IPS DF 6.9 (cell line): ENCODE measurements at places on chromosomes 3 and 15.

GRCh38 chr3:62809369-62809768 is 65.8 kb downstream of the CADPS start:
- DNase-seq = no peak

- no peak for DNase-seq
Measured at GRCh38 chr15:68699124-68699880, 120.5 kb downstream of the CORO2B start.

DNA sequence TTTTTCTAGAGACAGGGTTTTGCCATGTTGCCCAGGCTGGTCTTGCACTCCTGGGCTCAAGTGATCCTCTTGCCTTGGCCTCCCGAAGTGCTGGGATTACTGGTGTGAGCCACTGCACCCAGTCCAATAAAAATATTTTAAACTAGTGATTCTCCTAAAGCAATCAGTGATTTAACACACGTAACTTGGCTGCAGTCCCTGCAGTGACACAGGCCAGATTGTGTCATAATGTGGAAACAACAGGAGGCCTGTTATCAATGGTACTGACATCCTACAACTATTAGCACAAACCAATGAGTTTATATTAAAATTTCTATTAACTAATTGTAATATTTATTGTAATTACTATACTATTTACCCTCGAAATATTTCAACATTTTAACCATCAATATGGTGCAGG is 1.6 kb upstream of the SEC61A1 start:
- no peak for DNase-seq

- no peak for DNase-seq
Measured at GRCh38 chr3:134311693-134312071, 61.0 kb upstream of the RYK start.

DNA sequence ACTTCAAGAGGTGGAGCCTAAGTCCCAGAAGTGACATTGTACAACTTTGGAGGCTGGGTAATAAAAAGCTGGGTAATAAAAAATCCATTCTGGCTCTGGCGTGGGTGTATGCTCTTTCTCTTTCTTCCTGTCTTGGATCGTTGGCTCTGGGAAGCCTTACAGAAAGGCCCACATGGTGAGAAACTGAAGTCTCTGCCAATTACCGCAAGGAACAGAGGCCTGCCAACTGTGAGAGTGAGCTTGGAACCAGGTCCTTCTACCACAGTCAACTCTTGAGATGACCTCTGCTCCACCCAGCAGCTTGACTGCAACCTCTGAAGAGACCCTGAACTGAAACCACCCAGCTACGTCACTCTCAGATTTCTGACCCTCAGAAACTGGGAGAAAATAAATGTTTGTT is 51.0 kb downstream of the NR2F2 start:
- DNase-seq = no peak

GRCh38 chr3:127052121-127052561 is 69.2 kb downstream of the PLXNA1 start:
- no peak for DNase-seq

GRCh38 chr3:120903221-120903620 is 4.8 kb upstream of the STXBP5L start:
- DNase-seq = no peak

- DNase-seq = no peak
Measured at GRCh38 chr3:53104762-53105161, 25.5 kb downstream of the RFT1 start.

DNA sequence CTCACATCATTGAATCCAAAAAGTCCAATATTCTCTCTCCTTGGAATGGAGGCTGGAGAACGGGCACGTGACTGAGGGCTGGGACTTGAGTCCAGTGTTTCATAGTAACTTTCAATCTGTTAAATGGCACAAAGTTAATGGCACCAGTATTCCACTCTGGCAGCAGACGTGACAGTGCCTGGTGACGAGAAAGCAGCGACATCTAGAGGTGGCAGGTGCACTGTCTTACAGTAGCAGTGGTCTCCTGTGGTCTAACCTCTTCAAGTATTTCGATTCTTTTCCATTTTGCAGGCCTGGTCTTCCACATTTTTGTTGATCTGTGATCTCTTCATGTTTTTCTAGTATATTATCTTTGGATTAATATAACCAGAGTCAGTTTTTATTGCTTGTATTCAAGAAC is 107.1 kb downstream of the OXSM start:
- no peak for DNase-seq
